ENCODE measurements at places on chromosomes 4 and X.

GRCh38 chr4:43113196-43113595 is 220.7 kb downstream of the GRXCR1 start:
- no peak for DNase-seq

DNA sequence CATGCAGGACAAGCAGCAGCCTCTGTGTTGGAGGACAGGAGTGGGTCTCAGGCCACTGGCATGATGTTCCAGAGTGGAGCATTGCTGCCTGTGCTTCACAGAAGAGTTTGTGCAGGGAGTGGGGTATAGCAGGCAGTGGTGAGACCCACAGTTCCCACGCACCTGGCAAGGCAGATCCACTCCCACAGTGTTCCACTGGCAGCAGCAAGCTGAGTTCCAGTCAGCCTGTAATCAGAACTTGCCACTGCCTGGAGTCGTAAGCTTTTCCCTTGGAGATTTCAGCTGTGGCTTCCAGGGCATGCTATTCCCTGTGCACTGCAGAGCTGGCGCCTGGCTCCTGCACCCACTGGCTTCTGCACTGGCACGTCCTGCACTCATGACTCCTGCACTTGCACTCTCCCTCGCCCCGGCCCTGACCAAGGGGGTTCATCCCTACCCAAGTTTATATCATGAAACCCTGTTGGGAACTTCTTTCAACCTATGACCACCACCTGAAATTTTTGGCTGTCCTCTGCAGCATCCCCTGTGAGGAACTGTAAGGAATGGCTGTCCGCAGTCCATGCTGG is 1144.3 kb downstream of the RAPGEF2 start:
- no peak for DNase-seq

GRCh38 chrX:134365904-134366303 is 94.1 kb upstream of the HPRT1 start:
- peak; percentile 7 for DNase-seq

DNA sequence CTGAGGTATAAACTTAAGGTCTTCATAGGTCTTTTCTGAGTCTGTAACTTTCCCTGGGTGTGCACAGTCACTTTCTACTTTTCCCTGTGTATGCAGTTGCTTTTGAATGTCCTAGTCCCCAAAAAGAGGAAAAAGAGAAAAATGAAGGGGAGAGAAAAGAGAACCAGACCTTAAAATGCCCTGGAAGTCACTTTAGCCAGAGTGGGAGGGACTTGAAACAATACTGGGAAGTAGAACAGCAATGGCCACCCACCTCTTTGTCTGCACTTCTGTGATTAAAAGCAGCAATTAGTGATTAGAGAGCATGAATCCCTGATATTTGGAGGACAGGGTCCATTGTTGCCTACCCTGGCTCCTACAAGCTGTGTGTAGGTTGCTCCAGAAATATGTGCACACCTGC is 36.1 kb downstream of the ZCCHC13 start:
- DNase-seq, result no peak

GRCh38 chr4:3523628-3524221 is 8.5 kb downstream of the LRPAP1 start:
- DNase-seq, result no peak

DNA sequence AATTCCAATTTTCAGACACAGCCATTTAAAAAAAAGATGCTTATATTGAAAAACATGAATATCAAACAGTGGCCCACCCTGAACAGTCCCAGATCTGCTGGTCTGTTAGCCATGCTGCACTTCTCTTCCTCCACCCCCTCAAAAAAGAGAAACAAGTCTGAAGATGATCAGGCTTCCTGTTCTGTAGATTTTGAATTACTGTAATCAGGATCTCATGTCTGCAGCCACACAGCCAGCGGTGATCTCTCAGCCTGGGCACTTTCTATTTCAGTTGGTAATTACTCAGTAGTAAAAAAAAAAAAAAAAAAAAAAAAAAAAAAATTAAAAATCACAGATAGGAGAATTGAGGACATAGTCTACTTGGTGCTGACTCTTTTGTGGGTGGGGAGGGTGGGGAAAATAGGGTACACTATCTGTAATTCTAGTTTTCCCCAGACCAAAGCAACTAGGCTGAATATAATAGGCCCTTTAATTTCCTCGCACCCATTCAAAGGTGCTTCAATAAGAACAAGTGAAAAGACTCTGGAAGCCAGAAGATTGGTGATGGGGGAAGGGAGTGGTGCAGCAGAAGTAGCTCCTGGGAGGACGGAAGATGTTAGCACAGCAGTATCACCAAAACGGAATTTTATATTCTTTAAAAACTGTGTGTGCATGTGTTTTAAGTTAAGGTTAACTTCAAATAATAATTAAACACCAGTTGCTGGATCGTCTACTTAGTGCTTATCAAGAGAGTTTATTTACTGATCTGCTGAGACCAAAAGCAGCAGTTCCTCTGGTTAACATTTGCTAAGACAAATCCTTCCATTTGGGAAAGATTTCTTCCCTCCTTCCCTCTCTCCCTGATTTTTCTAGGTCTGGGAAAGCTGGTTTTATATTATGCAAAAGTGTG is 47.0 kb downstream of the SPRY1 start:
- DNase-seq, result no peak

DNA sequence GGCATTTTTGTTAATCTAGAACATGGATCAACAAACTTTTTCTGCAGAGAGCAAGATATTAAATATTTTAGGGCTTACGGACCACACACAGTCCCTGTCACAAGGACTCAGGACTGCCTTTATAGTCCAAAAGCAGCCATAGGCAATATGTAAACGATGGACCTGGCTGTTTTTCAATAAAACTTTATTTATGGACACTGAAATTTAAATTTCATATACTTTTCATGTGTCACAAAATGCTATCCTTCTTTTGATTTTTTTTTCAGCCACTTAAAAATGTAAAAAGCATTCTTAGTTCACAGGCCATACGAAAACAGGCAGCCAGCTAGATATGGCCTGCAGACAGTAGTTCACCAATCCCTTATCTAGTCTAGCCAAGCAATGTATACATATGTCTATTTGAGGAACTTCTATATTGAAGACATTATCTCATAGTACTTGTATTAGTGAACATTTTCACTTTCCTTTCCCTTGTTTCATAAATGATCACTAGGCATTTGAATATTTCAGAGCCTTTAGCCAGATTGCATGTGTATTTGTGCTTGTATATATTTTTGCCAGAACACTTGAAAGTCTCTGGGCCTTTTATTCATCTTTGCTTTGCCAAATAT is 350.9 kb downstream of the RPA4 start:
- DNase-seq, result no peak

- DNase-seq, result peak; percentile 7
Measured at GRCh38 chr4:16450724-16451123, 224.5 kb upstream of the TAPT1 start.

DNA sequence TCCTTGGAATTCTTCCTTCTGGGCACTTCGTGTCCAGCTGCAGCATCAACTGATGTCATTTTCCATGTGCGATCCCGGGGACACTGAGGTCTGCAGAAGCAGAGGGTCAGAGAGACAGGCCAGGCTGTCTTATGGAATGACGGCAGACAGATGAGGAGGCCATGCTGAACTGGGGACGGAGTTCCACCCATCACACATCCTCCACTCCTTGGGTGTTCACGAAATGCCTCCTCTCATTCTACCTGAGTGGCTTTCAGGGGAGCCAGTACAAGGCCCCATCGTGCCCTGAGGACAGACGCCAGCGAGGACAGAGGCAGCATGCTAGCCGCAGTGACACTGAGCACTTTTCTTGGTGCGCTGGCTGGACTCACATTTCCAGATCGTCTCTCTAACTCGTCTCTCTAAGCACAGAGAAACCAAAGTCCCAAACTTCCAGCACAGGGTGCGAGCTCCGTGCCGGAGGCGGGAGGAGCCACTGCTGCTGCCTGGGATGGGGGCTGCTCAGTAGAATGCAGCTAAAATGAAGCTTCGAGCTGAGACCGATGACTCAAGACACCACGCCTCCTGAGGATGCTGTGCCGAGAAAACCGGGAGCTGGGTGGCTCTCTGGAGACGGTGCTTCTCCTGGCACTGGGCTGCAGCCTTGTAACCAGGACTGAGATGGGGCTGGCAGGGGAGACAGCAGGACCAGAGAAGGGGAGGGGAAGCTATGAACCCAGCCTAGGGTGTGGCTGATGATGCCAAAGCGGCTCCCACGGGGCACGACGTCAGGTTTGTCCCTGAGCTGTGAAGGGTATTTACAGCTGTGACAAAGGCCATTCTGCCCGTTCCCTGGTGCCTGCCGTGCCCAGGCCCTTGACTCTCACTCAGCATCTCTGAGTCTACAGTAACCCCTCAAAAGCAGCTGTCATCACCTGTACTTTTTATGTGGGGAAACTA is 8.2 kb downstream of the ABLIM2 start:
- DNase-seq, result no peak
